ENCODE measurements at places on chromosomes 12 and 14. TPM values are rescaled to one million over a fixed set of nuclear protein-coding genes. Genes with fewer than 3 reads are reported as not detected.

Gene CLEC9A
- total RNA-seq = not detected

Gene GALNT16
- total RNA-seq = 4.1 TPM

Gene NRL
- total RNA-seq = 1.5 TPM

Gene RERGL
- not detected for total RNA-seq

DNA sequence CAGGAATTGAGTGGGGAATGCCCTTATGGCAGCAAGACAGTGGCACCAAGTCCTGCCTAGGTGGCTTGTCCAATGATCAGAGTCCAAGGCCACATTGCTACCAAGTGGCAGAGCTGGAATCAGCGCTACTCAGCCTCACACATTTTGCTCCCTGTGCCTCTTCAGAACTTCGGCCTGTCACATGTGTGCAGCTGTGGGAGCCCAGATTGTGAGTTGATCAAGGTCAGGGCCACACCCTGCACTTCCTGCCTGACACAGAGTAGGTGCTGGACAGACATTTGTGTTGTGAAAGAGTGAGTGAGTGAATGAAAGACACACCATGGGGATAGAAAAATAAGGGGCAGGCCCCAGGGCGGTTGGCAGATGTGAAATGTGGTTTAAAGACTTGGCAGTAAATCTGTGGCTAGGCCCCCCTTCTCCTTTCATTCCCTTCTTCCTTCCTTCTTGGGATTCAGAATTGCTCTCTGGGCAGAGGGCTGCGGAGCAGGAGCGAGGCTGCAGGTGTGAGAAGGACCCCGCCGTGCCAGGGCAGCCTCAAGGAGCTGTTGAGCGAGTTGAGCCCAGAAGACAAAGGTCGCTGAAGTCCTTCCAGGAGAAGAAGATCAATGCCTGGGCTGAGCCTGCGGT is 83.5 kb downstream of the SLC25A47 start:
- no peak for DNase-seq

- no peak for DNase-seq
Observed at GRCh38 chr12:89383235-89384049, 31.1 kb upstream of the DUSP6 start.

- DNase-seq = no peak
Observed at GRCh38 chr12:126534495-126534894, 1469.3 kb downstream of the AACS start.

DNA sequence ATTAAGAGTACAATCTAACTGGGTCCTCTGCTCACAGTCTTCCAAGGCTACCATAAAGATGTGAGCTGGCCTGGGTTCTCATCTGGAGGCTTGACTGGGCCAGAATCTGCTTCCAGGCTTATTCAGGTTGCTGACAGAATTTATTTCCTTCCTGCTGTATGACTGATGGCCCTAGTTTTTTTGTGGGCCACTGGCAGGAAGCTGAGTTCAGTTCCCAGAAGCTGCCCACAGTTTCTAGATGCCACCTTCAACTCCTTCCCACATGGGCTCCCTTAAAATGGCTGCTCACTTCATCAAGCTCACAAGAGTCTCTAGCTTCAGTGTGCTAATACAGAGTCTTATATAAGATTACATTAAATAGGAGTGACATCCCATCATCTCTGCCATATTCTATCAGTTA is 121.7 kb upstream of the CAND1 start:
- no peak for DNase-seq

Data from osteoblast (primary cell).